ENCODE measurements at places on chromosomes 3 and 15. TPM values are rescaled to one million over a fixed set of nuclear protein-coding genes. Genes with fewer than 3 reads are reported as not detected.

RPS17 gene
- total RNA-seq = 1,872 TPM

PAQR9 gene
- total RNA-seq = not detected

FAM240A gene
- not detected for total RNA-seq

SKIC8 gene
- total RNA-seq = 42.4 TPM

SLC6A6 gene
- 34.7 TPM for total RNA-seq

GOLGA6L6 gene
- not detected for total RNA-seq

EFHB gene
- not detected for total RNA-seq

NUSAP1 gene
- total RNA-seq = 210 TPM

TIGIT gene
- 3.1 TPM for total RNA-seq

EFCAB12 gene
- total RNA-seq = 0.55 TPM

WDR93 gene
- total RNA-seq = not detected

SLC9C1 gene
- not detected for total RNA-seq

KLHL40 gene
- not detected for total RNA-seq

UROC1 gene
- not detected for total RNA-seq

DHFR2 gene
- total RNA-seq = 9.3 TPM
